SK-MEL-5 (cell line): ENCODE measurements at places on chromosomes 2 and 18. TPM values are rescaled to one million over a fixed set of nuclear protein-coding genes. Genes with fewer than 3 reads are reported as not detected.

Gene RTP5
- not detected in 2 replicates for total RNA-seq

Gene ANTXR1
- 51.6 and 55.2 TPM in 2 replicates for total RNA-seq

Gene GKN2
- not detected in 2 replicates for total RNA-seq

Gene ACSL3
- 1,114 and 1,151 TPM in 2 replicates for total RNA-seq

Gene FBXO41
- 3.6 and 4.8 TPM in 2 replicates for total RNA-seq

Gene GAL3ST2
- not detected in 2 replicates for total RNA-seq

Gene LONRF2
- 12.1 and 12.3 TPM in 2 replicates for total RNA-seq
